ELF-1 (cell line): ENCODE measurements at places on chromosomes 1 and 21.

DNA sequence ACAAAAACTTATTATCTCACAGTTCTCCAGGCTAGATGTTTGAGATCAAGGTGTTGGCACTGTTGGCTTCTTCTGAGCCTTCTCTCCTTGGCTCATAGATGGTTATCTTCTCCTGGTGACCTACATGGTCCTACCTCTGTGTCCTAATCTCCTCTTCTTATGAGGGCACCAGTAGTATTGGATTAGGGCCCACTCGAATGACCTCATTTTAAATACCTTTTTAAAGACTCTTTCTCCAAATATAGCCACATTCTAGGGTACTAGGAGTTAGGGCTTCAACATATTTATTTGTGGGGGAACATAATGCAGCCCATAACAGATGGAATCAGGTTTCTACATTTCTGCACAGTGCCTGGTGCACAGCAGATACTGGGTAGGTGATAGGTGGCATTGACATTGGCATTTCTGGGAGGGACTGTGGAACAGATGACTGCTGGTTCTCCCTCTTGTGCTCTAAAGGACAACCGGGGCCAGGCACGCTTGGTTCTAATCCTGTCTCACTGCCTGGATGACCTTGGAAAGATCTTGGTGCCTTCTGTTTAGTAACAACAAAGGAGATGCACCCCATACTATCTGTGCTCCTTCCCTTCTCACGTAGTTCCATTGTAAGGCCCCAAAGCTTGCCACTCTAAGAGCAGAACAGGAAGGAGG is 140.3 kb downstream of the PLPP3 start:
- no peak for DNase-seq

- no peak for DNase-seq
These were observed 5.3 kb downstream of the UTS2 start for GRCh38 chr1:7847599-7847998.

- no peak for DNase-seq
These were observed 2119.0 kb downstream of the MRPL39 start for GRCh38 chr21:23488245-23488644.

DNA sequence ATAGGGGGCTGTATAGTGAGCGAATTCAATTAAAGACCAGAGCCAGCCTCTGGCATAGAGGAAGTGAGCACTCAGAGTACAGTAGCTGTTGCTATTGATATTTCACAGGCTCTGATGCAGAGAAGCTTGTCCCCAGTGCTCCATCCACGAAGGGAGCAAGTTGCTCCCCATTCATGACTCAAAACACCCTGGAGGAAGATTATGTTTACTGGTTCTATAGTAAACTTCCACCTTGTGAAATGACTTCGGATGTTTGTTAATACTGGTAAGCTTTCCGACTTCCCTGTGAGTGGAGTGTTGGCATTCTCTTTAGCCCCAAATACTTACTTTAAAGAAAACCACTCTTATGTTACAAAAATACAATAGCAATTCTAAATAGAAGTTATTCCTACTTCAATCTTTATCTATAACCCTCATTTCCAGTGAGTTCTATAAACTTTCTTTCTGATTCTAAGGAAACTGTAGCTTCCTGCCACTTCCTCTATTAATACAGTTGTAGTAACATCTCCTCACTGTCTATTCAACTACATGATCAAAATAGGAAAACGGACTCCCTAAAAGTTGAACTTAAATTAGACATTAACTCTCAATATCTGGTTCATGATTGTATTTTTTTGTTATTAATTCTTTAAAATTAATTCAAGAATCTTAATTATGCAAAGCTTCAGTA is 46.4 kb downstream of the ZNF281 start:
- DNase-seq = no peak

- no peak for DNase-seq
These were observed 43.6 kb downstream of the HLCS start for GRCh38 chr21:36922861-36923260.

DNA sequence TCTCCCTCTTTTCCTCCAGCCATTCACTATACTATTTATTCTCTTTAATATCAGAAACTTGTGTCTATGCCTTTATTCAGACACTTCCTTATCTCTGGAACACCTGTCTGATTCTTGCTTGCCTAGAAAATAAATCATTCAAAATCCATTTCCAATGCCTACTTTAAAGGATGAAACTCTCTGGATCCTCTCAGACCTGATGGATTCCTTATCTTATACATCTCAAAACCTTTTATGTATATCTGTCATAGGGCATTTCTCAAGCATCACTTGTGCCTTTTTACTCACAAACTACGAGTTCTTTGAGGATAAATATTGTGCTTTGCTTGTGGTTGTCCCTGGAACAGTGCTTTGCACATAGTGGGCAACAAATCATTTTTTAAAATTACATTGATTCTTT is 3.8 kb upstream of the ATP6V1G3 start:
- DNase-seq = no peak

DNA sequence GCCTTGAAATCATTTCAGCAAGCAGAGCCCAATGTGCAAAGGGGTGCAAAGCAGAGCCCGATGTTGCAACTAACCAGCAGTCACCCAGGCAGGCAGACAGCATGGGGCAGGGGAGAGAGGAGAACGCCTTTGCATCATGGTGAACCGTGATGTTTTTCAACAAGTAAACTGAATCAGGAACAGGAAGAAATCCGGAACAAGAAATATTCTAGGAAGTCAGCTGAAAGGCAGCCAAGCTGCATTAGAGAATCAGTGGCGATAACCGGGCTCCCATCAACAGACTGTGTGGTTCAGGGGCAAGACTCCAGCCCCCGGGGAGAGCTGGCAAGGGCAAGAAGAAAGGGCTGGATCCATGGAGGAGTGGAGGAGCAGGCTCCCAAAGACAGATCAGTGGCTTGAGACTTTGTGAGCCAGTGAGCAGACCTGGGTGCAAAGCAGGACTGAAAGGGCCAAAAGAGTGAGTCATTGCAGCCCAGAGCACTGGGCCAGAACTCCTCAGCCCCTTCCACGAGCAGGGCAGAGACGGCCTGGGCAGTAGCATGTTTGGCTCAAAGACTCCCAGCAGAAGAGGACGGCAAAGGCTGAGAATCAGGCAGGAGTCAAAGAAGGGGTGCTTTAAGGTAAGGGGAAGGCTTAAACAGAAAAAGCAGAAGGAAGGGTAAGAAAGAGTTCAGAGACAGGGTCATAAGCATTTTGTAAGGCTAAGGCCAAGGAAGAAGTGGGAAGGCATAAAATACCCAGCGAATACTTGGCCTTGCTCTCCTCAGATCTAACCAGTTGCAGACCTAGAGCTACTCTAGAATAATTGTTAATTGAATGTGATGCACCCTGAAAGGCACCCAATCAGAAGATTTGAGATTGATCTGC is 155.0 kb downstream of the SETD4 start:
- peak; percentile 17 for DNase-seq

DNA sequence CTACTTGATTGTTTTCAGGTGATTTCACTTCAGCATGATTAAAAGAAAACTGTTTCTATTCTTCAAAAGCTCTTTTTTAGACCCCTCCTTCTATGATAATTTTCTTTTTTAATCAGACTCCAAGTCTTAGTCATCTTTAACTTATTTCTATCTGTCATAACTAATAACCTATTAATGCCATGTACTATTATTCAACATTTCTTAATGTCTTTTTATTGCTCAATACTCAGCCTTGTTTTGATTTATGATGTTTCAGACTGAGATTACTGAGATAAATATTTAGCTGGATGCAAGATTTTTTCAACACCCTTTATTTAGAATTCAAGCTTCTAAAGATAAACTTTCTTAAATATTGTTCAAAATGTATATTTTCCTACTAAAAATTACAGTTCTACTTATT is 53.6 kb downstream of the ATP6V1G3 start:
- DNase-seq = no peak

GRCh38 chr1:87291107-87291506 is 37.6 kb upstream of the LMO4 start:
- DNase-seq = no peak

- peak; percentile 97 for DNase-seq
These were observed 27.5 kb downstream of the ARID1A start for GRCh38 chr1:26723013-26723991.

DNA sequence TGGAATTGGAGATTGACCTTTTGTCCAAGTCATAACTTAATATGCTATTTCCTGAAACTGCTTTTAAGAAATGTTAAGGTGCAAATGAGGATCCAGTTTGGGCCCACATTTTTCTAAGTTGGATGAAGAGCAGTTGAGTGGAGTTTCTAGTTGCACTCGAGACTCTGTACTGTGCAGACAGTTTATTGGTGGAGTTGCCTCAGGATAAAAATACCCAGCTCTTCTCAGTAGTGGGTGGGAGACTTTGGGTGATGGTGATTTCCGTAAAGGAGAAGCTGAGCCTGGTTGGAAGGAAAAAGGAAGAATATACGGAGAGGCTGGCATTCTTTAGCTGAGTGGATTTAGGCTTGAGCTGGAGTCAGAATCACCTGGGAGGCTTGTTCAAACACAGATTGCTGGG is 49.9 kb downstream of the CAMTA1 start:
- DNase-seq = no peak

DNA sequence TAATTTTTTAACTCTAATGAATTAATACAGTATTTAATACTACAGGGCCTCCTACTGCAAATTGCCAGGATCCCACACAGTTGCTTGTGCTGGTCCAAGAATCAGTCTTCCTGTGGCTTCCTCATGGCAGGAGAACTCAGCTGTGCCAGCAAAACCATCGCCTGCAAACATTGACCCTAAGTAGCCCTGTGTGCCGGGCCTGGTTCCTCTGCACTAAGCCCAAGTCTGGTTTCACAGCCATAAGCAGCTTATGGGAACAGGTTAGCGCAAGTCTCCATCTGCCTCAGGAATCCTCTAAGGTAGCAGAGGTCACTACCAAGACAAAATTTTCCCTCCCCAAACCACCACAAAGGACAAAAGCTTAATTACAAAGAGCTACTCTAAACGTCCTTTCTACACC is 216.6 kb downstream of the PLA2G4A start:
- DNase-seq = peak; percentile 3

GRCh38 chr1:27045973-27046558 is 33.4 kb upstream of the TENT5B start:
- DNase-seq = peak; percentile 93

- DNase-seq = no peak
These were observed 107.7 kb upstream of the SLC5A9 start for GRCh38 chr1:48114596-48115382.

GRCh38 chr1:216111842-216112241 is 311.4 kb downstream of the USH2A start:
- no peak for DNase-seq

GRCh38 chr1:81232420-81232819 is 568.3 kb upstream of the ADGRL2 start:
- no peak for DNase-seq

GRCh38 chr1:104797982-104798381 is 1048.3 kb downstream of the AMY1C start:
- no peak for DNase-seq

- DNase-seq = no peak
These were observed 41.2 kb downstream of the LMO4 start for GRCh38 chr1:87369736-87370478.

DNA sequence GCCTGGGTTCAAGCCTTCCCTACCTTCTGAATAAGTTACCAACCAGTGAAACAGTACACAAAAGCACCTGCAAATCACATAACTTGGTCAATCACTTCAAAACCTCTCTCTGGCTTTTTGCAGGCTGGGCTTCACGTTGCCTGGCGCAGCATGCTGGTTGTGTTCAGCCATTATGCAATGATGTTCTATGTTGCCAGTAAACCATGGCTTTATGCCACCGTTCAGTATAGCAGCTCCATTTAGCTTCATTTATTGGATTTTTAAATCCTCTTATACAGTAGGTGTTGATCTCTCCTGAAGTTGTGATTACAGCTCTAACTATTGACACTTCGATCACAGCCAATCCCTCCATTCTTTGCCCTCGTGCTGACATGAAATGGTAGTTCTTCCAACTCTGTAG is 233.6 kb upstream of the PTBP2 start:
- no peak for DNase-seq

- no peak for DNase-seq
These were observed 8.0 kb downstream of the SDHB start for GRCh38 chr1:17045634-17046333.

DNA sequence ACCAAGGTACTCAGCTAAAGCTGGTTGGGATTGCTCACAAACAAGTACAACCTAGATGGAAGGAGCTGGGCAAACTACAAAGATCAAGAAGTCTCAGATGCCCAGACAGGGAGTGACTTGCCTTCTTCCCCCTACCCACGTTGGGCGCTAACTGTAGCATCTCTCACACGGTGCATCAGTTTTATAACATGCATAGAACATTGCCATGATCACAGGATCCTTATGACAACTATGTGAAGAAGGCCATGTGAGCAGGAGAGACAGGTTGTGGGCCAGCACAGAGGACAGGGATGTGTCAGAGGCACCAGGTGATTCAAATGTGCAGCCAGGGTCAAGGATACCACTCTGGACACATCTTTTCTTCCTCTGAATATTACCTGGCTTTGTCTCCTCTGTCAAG is 28.3 kb upstream of the CYP4B1 start:
- DNase-seq = no peak

- no peak for DNase-seq
These were observed 142.8 kb upstream of the HOOK1 start for GRCh38 chr1:59671953-59672305.

GRCh38 chr1:246921481-246921880 is 10.3 kb downstream of the AHCTF1 start:
- no peak for DNase-seq

- no peak for DNase-seq
These were observed 325.1 kb downstream of the HHAT start for GRCh38 chr1:210653771-210654170.

DNA sequence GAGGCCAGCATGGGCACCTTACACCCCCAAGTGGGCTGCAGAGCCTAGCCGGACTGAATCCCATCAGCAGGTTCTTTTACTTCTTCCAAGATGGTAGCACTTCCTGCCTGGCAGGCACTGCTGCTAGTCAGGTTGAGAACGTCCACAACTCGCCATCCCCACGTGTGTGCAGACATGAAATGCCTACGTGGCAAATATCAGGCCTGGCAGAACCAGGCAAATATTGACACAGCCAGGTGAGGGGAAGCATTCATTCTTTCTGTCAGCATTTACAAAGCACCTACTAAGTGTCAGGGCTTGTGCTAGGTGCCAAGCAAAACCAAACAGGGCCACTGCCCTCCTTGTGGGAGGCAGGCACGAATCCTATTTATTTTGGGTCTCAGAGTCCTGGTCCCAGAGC is 52.3 kb upstream of the SIM2 start:
- no peak for DNase-seq

- no peak for DNase-seq
These were observed 77.1 kb downstream of the PIK3CD start for GRCh38 chr1:9728451-9729295.

DNA sequence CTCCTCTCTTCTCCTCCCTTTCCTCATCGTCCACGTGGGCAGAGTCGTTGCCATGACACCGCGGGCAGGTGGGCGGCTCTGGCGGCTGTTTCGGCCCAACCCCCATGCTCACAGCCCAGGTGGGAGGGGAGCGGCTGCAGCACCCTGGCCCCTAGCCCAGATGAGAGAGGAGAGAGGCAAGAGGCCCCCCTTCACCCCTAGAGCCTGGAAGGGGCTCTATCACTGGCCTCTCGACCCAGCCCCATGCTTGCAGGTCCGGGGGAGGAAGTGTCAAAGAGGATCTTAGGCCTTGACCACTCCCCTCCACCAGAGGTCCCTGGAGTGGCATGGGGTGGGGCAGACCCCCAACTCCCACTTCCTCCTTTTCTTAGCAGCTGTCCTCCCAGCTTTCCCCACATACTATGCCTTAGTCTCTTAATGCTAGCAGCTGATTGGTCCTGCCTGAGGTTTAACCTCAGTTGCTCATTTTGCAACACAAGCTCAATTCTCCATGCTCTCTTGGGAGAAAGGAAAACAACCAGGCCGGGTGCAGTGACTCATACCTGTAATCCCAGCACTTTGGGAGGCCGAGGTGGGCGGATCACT is 10.4 kb downstream of the DLGAP3 start:
- DNase-seq = peak; percentile 43

- DNase-seq = no peak
These were observed 10.3 kb upstream of the PODN start for GRCh38 chr1:53051676-53052075.
